ENCODE measurements at places on chromosomes 11 and 22.

DNA sequence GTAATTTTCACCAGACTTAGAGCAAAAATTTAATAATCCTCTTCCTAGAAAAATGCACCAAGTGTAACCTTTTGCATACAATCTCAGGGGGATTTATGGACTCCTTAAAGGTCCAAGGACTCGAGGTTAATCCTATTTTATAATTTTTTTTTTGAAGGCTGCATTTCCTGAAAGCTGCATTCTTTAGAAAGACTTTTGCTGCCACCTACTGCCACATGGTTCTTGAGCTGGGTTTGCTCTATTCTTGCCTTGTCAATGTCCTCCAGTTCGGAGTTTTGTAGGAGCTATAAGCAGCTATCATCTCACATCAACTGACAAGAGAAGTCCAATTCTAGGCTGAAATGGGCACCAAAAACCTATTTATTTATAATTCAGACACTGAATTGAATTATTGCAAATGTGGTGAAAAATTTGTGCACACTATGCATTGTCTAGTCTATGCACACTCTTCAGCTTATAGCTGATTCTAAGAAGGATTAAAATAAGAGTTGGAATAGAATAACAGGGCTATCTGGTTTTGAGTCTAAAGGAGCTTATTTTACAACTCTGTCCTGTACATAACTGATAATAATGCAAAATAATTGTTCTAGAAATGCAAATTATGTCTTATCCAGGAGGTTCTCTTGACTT lies 31.3 kb downstream of the TRAF6 start:
- DNase-seq = peak; percentile 33

GRCh38 chr11:36501236-36501635 lies 8.8 kb downstream of the TRAF6 start:
- no peak for DNase-seq

DNA sequence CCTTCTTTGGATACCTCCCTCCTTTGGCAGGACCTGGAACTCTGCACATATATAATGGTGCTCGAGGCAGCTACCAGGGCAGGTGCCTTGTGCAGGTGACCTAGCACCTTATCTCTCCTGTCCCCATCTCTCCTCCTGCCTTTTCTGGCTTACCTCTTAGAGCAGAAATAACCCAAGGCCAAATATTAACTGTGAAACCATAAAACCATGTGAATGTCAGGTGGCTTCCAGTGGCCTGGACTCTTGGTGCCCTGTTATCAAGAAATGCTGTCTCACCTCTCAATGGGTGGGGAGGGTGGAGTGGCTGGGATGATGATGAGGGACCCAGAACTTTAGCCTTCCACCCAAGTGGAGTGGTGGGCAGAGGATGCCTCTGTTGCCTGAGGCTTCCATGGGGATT lies 42.9 kb downstream of the YWHAH start:
- DNase-seq = no peak

GRCh38 chr11:56509439-56509838 lies 18.3 kb upstream of the OR5M8 start:
- DNase-seq = no peak

DNA sequence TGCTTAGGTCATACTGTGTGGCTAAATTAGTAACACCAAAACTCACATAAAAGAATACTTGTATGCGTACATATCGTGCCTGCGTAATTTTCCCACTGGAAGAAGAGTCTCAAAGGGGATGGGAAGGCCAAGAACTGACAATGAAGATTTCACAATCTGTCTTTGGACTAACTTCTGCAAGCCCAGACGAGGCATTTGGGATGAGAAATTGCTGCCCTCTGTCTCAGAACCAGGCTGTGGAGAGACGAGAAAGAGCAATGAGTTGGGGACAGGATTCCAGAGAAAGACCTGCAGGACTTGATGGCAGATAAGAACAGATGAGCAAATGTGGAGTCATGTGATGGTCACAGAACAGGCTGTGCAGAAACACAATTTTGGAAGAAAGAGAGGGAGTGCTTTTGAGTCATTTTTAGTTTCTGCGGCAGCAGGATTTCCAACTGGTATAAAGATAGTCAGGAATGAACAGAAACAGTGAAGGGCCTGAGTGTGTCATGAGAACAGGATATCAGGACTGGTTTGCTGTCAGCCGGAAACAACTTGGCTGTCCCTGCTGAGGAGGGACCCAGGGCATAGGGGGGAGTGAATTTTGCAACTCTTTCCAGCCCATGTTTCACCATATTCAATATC lies 82.7 kb upstream of the CTSC start:
- no peak for DNase-seq

DNA sequence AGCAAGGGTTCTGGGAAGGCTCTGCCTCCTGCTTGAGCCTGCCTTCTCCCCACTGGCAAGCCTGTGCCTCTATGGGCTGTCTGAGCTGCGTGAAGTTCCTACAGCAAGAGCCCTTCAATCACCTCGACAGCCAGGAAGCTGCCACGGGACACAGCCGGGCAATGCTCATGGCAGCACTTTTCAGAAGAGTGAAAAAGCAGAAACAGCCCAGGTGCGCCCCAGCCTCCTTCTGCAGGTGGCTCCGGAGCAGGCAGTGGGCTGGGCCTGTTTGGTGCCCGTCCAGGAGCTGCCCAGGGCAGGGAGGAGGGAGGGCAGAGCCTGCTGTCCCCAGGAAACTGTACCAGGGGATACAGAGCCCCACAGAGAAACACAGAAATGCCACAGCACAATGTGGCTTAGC lies 24.6 kb upstream of the COMT start:
- DNase-seq = no peak

DNA sequence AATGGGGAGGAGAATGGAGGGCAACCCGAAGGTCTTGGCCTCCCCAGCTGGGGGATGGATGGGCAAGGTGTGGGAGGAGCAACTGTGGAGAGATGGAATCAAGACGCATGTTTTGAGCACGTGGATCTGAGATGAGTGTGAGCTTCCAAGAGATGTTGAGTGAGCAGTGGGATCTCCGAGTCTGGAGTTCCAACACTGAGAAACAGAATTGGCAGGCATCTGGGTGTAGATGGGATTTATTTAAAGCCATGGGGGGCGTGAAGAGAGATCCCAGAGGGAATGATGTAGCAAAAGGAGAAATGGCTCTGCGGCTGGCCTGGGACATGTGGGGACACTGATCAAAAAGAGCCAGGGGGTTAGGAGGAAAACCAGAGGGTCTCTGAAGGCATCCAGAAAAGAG lies 95.6 kb downstream of the KIAA1671 start:
- DNase-seq = no peak

GRCh38 chr11:69308491-69308911 lies 14.5 kb downstream of the MYEOV start:
- DNase-seq = no peak

- DNase-seq = no peak
These were observed 2.6 kb downstream of the AP1B1 start for GRCh38 chr22:29385748-29386147.

- DNase-seq = no peak
These were observed 697.6 kb downstream of the KCNA4 start for GRCh38 chr11:29319210-29319609.

DNA sequence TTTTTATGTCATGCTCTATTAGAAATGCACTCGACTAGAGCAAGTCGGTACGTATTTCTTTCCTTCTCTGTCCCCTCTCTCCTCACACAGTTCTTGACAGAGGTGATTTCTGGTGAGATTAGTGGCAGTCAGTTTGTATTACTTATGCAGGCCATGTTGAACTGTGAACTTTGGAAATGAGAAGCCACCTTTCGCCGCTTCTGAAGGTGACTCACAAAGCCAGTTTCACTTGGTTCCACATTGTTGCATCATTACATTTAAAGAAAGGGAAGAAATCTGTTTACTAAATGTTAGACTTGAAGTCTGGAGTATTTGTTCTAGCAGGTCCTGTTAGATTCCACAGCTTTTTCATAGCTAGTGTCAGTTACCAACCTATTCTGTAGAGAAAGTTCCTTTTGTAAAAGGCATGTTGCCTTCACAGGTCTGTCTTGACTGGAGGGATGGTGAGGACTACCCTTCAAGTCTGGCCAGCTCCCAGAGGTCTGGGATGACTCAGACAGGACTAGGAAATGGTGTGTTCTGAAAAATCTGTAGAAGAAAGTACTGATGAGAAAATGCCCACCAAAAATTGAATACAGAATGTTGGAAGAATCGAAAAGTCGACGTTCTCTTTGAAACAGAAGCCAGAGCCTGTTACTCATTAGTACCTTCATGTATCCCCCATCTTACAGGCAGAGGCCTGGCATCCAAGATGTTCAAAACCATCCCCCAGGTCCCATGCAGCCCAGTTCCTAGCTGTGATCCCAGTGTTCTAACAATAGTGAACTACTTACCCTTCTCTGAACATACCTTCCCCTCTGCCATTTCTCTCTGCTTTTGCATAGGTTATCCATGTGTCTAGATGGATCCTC lies 181.4 kb downstream of the DBX1 start:
- no peak for DNase-seq

- DNase-seq = no peak
These were observed 15.5 kb downstream of the MUC15 start for GRCh38 chr11:26556582-26556981.

DNA sequence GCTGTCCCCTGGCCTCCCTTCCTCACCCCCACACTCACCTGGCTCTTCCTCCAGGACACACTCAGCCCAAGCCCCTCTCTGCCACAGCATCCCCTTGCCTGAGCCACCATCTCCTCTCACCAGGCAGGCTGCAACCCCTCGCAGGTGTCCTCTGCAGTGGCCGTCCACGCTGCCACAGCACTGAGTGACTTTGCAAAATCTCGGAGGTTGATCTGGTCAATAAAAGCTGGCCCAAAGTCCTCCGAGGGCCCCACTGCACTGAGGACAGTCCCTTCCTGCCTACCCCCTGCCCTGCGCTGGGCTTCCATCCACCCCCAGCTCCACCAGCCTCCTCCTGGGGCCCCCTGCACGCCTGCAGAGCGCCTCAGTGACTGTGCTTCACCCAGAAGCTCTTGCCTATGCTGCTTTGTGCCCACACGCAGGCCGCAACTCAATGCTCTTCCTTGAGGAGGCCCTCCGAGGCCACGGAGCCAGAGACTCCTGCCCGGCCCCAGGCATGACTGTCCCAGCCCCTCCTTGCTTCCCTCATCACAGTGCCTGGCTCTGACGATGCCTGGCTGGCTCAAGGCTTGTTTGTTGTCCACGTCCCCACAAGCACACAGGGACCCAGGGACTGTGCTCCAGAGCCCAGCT lies 30.8 kb upstream of the SLC22A12 start:
- no peak for DNase-seq

DNA sequence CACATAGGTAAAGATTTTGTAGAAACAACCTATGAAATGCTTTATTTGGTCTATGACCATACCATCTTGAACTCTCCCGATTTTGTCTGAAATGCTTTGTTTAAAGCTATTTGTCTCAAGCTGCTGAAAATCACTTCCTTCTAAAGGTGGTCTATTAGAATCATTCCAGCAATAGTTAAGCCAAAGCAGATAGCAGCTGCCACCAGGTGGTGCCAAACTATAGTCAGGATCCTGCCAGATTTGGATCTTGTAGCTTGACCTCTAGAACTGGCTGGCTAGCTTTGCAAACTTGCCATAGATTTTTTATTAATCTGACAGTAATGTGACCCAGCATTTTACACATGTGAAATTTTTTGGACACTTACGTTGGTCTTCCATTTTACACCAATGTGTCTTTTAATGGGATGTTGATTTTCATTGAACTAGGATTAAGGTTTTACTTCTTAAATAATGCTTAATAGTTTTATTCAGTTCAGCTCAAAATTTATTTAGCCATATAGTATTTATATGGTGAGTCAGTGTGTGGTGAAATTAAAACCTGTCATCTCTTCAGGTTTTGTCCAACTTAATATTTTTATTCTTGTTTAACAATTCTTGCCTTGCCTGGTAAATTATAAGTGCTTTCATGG lies 19.7 kb downstream of the CTR9 start:
- no peak for DNase-seq

DNA sequence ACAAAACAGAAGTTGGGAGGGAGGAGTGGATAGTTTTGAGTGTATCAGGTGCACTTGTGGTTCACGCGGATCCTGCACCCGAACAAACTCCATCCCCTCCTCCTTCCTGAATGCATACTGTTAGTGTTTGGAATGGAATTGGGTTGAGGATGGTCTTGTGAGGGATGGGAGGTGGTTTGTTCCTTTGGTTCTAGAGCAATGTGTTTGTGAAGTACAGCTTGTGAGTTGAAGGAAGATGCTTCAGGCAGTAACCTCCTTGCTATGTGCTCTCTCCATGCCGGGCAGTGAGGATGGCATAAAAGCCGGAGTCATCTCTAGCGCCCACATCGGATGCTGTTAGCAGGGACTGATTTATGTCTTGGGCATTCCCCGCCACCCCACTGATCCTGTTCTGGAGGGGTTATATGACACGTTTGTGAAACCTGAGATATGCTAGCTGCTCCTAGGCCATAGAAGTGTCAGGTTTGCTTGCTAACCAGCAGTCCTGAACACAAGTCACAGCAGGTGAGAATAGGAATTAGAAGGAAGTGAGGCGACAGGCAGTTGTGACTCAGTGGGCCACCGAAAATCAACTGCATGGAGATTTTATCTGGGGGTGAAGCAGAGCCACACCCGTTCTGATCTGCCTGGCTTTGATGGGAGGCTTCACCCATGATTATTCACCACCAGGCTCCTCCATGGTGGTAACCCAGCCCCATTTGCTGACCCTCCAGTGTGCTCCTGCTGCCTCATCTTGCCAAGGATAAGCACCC lies 2.2 kb downstream of the BCR start:
- no peak for DNase-seq

DNA sequence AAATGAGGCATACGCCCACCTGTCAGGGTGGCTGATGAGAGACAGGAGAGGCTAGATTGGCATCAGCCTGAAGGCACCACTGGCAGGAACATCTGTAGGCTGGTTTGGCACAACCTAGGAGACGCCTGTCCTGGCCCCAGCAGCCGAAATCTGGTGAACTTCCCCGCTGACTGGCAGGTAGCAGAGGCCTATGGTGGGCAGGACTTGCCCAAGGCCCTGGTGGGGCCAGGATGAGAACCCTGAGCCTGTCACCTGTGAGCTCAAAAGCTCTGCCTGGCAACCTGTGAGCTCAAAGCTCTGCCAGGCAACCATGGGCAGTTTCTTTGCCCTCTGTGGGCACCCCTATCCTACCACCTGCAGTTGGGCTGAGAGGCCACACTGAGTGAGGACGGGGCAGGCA lies 2.5 kb downstream of the DERL3 start:
- no peak for DNase-seq

DNA sequence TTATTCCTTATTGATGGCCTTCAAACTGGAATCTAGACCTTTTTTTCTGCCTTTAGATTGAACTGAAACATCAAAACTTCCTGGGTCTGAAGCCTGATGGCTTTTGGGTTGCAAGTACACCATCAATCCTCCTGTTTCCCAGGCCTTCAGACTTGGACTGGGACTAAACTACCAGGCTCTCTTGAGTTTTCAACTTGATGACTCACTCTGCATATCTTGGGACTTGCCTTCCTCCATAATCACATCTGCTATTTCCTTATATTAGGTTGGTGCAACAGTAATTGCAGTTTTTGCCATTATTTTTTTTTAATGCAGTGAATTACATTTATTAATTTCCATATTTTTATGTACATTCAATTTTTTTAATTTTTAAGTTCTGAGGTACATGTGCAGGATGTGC lies 7.0 kb downstream of the OR51B5 start:
- no peak for DNase-seq
